Activated gamma-delta T cell treated with anti-CD3 and anti-CD28 coated beads, Interleukin-2, amount 50 U/mL, for 16 hours (primary cell): ENCODE measurements at places on chromosomes 5 and 9.

DNA sequence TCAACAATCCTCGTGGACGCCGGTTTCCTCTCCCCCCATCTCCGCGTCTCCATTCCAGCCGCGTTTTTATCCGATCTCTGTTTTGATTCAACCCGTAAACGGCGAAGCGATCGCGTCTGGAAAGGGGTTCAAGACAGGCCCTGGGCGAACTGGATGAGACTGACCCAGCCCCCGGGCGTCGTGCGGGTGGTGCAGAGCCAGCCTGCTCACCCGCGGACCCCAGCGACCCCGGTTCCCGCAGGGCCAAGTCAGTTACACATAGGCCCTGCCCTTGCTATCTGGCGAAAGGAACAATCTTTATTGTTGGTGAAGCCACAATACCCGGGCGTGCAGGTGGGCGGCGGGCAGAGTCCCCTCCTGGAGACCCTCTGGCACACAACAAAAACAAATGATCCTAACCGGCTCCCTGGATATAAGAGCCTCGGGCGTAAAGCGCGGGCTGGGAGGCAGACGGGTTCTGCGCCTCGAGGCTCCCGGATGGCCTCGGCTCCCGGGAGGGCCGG lies 1.8 kb downstream of the TLX3 start:
- no peak for DNase-seq

DNA sequence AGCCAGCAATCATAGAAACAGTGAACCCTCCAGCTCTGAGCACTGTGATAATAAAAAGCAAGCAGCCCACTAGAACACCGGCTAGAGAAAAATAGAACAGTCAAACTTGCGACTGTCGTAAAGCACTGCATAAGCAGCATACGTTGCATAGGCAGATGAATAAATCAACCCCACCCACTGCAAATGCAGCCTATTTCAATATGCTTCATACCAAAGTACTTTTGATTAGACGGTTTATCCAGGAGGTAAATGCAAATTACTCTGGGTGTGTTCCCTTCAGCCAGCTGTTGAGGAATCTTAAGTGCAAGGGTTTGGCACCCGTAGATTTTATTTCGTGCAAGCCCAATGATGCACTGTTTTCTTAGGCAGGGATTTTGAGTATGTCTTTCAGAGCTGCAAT lies 32.1 kb upstream of the ANKRD18A start:
- DNase-seq = no peak

DNA sequence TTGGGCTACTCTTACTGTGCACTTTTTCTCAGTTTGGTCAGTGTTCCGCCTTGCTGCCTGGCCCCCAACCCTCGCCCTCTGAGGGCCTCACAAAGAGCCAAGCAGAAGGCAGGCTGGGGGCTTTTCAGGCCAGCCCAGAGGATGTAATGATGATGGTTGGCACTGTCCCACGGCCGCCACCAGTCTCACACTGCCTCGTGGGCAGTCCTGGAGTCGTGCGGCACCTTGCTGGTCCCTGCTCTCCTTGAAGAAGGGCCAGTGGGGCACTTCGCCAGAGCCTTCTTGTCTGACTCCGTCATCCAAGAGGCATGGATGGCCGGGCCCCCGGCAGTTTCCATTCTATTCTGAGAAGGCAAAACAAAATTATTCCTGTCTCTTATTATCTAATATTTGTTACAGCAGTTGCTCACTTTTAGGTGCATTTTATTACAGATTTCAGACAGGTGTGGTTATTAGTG lies 21.0 kb downstream of the TENT4A start:
- DNase-seq = no peak

DNA sequence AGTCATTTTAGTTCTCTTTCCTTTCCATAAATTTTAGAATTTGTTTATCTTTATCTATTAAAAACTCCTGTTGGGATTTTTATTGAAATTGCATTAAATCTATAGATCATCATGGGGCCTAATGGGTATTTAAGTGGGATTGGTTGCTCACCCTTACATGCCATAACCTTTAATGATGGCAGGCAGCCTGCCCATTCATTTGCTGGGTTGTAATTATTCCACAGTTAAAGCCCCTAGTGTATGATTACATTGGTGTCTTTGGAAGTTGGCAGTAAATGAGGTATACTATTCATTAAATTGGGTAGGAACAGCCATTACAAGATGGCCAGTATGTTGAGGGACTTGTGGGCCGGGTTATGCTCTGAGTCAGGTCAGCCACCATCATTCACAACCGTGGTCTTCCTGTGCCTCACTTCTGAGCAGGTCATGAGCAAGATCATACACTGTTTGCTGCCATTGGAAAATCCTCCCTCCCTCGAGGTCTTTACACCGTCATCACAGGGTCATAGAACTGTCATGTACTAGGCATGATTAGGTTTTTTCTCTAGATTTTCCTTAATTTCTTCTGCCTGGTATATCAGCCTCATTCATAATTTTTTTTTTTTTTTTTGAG lies 59.5 kb downstream of the CYSTM1 start:
- no peak for DNase-seq

- no peak for DNase-seq
These were observed 1.5 kb downstream of the F2R start for GRCh38 chr5:76717222-76718083.

- DNase-seq = no peak
These were observed 278.7 kb upstream of the KLF4 start for GRCh38 chr9:107768224-107768623.

DNA sequence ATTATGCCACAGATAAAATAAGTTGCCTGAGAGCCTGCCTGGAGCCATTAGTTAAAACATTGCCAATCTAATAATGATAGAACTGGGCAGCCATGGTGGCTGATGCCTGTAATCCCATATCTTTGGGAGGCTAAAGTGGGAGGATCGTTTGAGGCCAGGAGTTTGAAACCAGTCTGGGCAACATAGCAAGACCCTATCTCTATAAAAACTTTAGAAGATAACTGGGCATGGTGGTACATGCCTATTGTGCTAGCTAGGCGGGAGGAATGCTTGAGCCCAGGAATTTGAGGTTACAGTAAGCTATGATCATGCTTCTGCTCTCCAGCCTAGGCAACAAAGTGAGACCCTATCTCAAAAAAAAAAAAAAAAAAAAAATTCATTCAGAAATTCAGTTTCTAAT lies 52.6 kb downstream of the RAI14 start:
- no peak for DNase-seq

GRCh38 chr5:79727451-79728355 lies 38.1 kb downstream of the CMYA5 start:
- no peak for DNase-seq

DNA sequence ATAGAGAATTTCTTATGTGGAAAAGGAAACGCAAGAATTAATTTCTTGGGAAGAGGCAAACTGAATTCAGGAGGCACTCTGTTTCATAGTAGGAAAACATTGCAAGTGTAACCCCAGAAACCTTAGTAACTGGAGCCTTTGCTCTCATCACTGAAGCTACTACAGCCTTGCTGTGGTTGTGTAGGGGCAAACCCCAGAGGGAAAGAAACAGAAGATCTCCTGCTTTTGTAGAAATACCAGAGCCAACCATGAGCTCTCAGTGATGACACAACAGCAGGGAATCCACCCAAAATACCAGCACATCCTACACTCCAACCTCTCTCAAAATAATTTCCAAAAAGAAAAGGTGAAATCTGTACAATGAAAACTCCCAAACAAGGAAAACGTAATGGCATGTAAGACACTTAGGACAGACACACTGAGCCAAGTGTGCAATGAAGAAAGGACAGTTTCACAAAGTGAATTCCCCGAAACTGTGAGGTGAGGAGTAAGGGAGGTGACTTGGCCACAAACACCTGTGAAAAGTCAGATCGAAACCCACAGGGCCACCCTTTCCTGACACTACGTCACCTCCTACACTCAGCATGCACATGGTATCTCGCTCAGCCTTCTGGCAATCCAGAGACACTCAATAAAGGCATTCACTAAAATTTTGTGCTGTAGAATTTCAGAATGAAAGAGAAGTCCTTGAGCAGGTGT lies 8.5 kb upstream of the ACSL6 start:
- peak; percentile 62 for DNase-seq

DNA sequence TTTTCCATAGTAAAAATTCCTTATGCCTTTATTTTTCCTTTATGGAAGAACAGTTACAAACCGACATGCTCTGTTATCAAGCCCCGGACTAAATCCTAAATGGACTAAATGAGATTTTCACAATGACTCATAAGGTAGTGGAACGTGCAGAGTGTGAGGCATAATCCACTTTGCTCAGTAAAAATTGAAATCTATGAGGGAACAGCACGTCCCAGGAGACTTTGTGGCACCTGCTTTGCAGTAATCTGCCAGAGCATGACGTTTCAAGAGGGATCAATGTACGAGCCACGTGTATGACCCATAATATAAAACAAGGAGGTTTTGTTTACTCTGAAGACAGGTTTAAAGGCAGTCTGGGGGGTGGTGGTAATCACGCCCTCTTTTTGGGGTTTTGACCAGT lies 83.8 kb upstream of the GNA14 start:
- no peak for DNase-seq

GRCh38 chr5:94769996-94770395 lies 151.5 kb downstream of the SLF1 start:
- DNase-seq = no peak

DNA sequence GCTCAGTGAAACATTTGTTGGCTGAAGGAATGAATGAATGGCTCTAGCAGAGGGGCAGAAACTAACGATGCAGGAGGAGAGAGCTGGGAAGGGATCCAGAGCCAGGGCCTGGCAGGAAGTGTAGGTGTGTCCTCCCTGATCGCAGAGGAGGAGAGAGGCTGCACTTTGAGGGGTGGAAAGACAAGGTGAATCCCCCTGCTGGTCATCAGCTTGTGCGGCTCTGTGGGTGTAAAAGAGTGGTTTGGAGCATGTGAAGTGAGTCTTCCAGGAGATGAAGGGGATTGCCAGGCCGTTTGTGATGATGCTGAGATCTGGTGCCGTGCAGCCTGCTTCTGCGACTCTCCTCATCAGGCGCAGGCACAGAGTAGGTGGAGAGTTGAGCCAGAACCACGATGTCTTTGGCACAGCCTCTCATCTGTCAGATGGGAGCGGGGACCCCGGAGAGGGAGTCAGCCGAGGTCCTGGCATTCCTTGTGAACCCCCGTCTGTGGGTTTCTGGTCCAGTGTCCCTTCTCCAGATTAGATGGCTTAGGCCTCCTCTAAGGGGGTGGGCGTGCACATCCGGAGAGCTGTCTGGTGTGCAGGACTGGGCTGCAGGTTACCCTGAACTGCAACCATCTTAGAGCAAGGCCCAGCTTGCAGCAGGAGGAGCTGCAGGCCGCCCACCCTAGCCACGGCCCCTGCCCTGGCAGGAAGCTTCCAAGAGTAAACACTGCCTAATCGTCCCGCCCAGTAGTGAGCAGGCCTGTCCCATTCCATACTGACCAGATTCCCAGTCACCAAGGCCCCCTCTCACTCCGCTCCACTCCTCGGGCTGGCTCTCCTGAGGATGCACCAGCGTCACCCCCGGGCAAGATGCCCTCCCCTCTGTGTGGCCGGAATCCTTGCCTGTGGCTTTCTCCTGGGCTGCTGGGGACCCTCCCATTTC lies at the start of gene ADAMTS13:
Gene ADAMTS13 (plus strand): TSS at position 753 of the 928 bp plus-strand sequence. CDS start 77 bp downstream, at position 830.
- no peak for DNase-seq

DNA sequence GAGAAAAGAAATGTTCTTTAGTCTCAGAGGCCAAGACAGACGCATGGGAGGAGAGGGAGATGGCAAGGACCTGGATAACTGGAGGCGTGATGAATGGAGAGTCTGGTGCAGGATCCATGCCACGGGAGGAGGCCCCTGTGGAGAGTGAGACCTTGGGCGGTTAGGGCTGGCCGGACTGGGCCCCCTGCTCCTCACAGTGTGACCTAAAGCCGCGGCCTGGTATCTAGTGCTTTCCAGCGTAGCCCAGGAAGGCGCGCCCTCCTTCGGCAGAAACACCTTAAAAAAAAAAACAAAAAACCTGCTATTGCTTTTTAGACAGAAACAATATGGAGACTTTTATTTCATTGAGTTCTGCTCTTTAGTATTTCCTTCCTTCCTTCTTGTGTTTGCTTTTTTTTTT lies 33.1 kb downstream of the SCGB3A1 start:
- DNase-seq = no peak

DNA sequence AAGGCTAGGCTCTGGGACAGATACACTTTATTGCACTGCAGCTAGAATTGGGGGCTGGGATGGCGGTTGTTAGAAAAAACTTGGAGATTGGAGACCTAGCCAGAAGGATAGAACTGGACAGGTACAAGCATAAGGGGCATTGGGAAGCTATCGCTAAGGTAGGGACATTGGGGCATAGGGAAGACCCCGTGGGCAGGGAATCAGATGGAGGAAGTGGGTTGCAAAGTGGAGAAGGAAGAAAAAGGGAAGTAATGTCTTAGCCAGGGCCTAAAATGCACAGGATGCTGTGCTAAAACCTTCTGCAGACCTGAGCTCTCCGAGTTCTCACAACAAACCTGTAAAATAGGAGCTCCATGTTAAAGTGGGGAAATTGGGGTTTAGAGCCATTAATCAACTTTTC lies 178.2 kb downstream of the ZDHHC21 start:
- no peak for DNase-seq

- DNase-seq = no peak
These were observed 42.9 kb downstream of the FGF18 start for GRCh38 chr5:171462136-171462927.

- no peak for DNase-seq
These were observed 265.0 kb downstream of the MARCHF11 start for GRCh38 chr5:15914638-15915037.

DNA sequence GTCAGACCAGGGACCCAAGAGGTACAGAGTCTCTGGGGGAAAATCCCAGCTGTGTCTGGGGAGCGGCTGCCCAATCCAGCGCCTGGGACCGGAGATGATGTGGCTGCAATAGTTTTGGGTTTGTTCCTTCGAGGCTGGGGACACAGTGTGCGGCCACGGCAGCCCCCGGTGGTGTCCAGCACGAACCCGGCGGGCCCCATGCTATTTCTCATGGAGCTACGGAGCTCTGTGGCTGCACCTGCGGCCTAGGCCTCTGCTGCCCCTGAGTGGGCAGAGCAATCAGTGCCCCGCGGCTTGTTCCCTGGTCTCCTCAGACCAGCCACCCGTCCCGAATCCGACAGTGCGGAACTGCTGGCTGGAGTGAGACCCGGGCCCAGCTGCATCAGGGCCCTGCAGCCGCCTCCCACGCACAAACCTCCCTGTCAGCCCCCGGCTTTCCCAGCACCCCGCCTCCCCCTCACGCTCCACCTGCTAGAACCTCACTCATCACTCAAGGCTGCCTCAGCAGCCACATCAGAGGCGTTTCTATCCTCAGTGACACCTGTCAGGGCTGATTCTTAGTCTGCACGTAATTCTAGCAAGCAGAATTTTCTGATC lies 29.0 kb downstream of the SARDH start:
- no peak for DNase-seq

DNA sequence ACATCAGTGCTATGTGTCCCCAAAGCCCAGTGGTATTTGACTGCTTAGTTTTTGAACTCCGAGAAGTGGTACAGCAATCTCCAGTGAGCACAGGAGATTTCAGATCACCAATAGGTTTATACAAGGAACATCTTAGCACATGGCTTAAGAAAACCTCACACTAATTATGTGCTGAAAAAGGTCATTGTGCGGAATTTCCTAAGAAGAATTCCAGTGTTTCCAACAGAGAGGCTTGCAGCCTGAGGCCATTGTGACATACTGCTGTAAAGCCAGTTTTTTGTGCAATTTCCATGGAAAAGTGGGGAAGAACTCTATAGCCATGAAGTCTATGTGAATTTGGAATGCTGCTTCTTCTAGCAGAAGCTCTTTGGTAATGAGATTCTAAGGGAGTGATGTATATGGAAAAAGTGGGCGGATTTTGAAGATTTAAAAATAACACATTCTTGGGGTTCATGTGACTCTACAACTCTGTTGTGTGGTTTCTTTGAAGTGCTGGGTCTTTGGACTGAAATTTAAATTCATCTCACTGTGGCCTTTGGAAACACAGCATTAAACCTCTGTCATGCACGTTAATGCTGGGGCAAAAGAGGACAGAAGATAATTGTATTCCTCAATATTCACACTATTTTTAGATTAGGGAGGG lies 110.5 kb upstream of the CD180 start:
- no peak for DNase-seq

GRCh38 chr5:35436400-35437057 lies 181.1 kb upstream of the SPEF2 start:
- no peak for DNase-seq
